ENCODE measurements at places on chromosomes 4 and X. TPM values are rescaled to one million over a fixed set of nuclear protein-coding genes. Genes with fewer than 3 reads are reported as not detected.

- peak; percentile 55 for DNase-seq
Measured at GRCh38 chrX:110277609-110278008, 40.3 kb downstream of the AMMECR1 start.

DNA sequence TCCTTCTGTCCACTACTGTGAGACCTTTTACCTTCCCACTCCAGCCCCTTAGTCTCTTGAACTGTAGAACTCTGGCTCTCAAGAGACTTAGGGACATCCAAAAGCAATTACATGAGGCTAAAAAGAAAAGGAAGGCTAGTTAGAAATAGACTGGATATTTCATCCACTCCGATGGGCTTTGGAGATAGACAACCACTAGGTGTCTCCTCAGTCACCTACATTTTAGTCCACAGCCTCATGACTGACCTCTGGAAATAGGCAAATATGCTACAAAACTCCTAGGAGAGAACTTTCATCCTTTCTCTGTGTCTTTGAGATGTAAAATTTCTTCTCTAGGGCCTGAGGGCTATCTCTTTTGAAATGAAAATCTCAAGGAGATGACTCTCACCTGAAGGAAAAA lies 45.1 kb upstream of the LAMP2 start:
- peak; percentile 42 for DNase-seq

DNA sequence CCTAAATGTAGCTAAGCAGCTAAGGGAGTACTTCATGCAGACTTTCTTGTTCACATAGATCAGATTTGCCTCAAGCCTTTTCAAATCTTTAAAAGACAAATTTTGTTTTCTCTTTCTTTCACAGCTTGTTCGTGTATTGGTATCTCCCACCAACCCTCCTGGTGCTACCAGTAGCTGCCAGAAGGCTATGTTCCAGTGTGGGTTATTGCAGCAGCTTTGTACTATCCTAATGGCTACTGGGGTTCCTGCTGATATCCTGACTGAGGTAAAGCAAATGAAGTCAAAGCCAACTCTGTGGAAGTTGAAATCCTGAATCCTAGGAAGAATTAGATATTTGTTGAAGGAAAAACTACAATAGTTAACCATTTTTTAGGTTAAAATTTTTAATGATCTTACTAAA lies 62.6 kb downstream of the USO1 start:
- DNase-seq: no peak

GRCh38 chr4:907691-908425 lies 24.3 kb downstream of the GAK start:
- no peak for DNase-seq

The MAGEC3 gene
- total RNA-seq: 0.76 TPM

The TBX22 gene
- total RNA-seq: not detected

The BMX gene
- total RNA-seq: not detected

The GATA1 gene
- not detected for total RNA-seq

The XAGE5 gene
- total RNA-seq: not detected

The ETDA gene
- not detected for total RNA-seq
